T-helper 17 cell (primary cell): ENCODE measurements at places on chromosomes 12 and 14.

DNA sequence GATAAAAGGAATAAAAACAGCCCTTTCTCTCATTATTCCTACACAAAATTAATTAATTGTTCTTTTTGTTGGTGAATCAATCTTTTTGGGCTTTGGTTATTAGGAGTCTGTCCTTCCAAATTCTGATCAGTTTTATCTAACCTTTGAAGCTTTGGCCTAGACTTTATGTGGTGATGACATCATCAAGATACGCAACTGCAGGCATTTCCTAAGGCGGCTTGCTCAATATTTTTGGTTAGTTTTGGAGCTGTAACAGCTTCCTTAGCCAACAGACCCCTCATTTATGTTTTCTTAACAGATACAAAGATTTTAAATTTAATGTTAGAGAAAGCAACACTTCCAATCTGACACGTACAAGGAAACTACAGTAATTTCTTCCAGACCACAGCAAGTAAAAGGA lies 87.8 kb upstream of the PDE3A start:
- DNase-seq: no peak

DNA sequence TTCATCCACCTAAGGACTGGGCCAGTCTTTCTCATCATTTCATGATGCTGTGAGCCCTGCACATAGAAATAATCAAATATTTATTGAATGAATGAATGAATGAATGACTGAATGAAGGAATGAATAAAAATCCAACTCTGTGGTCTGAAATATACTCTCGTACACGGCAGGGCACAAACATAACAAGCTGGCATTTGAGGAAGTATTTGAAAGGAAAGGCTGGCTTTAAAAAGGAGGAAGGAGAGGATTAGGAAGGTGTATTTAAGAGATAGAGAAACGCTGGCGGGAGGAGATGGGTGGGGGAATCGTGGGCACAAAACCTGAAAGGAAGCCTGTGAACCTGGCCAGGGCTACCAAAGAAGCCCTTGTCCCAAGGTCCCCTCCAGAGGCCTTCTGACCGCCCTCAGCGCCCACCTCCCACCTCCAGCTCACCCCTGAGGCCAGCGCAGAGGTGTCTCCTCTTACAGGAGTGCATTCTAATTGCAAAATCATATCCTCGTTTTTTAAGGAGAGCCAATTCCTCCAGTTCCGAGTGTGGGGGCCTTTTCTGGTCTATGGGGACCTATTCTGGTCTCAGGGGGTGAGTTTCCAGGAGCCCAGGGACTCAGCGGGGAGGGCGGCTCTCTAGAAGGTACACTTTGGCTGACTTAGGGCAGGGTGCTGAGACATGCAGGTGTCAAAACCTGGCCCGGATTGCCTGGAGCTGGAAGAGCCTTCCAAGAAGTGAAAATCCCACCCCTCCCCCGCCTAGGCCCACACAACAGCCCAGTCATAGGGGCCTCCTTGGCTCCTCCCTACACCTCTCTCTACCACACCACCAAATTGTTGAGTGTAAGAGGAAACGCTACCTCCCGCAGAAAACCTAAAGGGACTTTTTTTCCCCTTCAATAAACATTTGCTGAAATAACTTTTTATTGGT lies 8.7 kb upstream of the JDP2 start:
- no peak for DNase-seq

DNA sequence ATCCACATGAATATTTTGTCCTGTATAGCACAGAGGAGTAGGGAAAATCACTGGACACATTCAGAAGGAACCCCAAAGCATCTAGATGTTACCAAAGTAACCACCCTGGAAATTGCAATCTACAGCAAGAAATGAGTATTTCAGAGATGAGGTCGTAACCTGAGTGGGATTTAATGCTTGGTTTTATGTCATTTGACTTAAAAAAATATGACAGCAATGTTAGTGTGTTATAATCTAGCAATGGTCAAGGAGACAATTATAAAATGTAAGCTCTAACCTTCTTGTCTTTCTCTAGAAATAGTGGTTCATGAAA lies 256.6 kb downstream of the NAV3 start:
- no peak for DNase-seq

DNA sequence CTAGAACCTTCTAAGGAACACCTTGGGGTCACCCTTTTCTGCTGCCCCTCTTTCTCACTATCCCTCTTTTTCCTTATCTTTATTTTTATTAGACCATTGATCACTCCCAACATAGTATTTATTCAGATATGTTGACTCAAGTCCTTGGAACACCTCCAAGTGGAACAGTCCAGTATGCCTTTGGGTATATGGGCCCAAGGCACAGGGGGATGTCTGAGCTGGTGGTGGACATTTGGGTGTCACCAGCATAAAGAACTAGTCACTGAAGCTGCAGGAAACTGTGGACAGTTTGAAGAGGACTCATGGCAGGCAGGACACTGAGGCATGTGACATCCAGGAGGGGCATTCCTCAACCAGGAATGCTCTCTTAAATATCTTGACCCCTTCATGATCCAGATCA lies 105.6 kb downstream of the VEZT start:
- no peak for DNase-seq

GRCh38 chr12:575948-576614 lies 87.2 kb downstream of the NINJ2 start:
- DNase-seq: peak; percentile 91

DNA sequence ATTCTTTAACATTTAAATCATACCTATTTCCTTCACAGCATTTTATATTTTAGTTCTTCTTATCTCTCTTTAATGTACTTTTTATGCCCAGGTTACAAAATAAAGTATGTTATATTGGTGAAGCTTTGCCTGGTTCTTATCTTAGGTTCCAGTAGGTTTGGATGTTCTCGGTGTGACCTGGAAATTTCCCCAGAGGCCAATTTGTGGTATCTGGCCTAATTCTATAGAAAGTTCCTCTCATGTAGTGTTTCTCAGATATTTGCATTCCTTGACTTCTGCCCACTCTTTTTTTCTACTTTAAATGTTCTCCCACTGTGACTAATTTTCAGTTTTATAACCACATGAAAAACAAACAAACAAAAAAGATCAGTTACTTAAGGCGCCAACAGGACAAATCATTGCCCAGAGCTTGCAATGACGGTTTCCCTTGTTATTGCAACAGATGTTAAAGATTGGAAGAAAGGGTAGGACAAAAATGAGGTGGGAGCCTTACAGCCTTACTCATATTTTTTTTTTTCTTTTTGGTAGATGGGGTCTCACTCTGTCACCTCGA lies 41.2 kb upstream of the PPM1H start:
- DNase-seq: no peak

DNA sequence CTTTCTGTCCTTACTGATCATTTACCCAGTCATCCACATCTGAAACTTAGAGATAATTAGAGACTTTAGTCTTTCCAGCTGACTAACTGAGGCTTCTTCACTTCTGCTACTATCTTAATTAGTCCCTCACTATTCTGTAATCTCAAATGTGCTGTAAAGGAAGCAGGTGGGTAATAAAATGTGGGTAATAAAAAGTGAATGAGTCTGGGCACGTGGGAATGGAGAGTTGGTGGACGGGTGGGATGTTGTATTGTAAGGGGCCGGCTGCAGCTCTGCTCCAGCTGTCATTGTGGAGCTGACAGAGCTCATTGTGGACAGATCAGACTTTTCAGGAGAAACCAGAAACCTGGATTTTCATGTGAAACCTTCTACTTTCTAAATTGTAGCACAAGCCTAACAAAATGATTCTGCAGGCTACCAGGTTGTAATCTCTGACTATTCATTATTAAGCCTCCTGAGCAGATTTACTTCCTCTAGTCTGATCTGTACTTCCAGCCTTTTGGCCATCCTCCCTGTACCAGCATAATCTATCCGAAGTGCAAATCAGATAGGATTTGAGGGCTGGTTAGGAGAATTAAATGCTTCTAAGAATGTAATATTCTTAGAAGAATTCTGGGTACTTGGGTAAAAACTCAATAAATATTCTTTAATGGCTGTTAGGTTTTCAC lies 42.0 kb upstream of the BMAL2 start:
- no peak for DNase-seq

DNA sequence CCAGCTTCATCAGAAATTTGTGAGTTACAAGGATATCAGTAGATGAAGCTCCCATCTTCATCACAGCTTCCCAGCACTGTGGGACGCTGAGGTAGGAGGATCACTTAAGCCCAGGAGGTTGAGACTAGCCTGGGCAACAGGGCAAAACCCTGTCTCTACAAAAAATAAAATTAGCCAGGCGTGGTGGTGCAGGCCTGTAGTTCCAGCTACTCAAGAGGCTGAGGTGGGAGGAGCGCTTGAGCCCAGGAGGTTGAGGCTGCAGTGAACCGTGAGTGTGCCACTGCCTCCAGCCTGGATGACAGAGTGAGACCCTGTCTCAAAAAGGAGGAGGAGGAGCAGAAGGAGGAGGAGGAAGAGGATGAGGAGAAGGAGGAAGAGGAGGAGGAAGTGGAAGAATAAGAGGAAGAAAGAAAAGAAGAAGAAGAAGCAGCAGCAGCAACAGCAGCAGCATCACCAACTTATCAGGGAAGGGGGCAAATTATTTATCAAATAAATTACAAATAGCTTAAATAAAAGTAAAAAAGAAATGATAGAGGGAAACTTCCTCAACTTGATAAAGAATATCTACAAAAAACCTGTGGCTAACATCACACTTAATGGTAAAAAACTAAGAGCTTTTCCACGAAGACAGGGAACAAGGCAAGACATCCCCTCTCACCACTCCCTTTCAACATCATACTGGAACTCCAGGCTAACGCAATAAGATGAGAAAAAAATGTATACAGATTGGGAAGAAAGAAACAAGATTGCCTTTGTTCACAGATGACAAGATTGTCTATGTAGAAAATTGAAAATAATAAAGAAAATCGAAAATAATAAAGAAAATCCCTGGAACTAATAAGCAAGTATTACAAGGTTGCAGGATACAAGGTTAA lies 69.6 kb downstream of the NINJ2 start:
- no peak for DNase-seq

- DNase-seq: no peak
Observed at GRCh38 chr12:113239811-113240331, 18.6 kb downstream of the TPCN1 start.

- DNase-seq: no peak
Observed at GRCh38 chr12:12228402-12228801, 38.4 kb downstream of the LRP6 start.

GRCh38 chr12:65690477-65690876 lies 133.8 kb upstream of the HMGA2 start:
- DNase-seq: no peak

DNA sequence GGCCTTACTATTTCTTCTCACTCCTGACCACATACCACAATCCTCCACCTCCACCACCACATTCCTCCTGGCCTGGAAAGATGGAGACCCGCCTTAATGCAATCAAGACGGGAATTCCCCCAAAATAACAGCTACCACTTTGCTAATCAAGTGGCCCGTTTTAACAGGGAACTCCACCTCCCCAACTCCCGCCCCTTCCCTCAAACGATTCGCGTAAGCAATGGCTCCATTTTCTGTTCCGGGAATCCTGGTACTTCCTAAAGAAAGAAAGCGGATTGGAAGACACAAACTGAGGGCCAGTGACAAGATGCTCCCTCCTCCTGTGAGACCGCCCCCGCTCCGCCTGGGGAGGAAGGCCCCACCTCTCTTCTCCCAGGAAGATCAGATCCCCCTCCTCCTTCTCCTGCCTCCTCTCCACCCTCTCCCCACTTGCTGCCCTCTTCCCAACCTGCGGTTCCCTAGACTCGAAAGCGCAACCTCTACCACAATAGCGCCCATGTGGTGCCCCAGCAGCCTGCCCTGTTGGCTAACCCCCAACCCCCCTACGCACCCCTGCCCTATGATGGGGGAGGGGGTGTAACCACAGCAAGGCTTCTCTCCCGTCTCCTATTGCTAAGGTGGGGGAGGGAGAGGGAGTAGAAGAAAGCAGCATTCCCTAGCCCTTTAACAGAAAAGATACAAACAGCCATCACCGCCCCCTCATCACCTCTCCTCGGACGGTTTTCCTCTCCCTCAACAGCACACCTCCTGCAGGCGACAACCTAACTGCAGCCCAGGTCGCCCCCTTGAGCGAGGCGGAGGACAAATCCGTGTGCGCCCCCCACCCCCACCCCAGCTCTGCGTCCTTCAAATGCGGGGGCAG lies 777 bp downstream of the ARF3 start:
- no peak for DNase-seq

- DNase-seq: peak; percentile 24
Observed at GRCh38 chr14:70416725-70417349, at the start of gene SYNJ2BP. Gene SYNJ2BP (minus strand): TSS chr14:70417090. CDS start chr14:70416963, 127 bp downstream.

DNA sequence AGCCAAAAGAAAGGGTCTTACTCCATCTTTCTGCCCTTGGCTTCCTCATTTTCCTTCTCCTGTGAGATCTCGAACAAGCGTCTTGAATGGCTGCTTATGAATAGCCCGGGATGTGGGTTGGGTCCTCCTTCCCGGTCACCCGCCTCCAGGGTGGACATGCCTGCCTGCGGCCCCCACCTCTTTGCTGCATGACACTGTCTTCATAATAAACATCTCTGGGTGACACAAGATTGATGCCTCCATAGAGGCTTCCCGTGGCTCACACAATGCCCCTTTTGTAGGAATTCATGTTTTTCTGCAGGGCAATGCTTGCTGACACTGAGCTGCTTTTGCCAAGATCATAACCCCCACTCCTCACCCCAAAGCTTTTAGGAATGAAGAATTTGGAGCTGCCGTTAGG lies 125.9 kb downstream of the ZNF664 start:
- DNase-seq: no peak
